ENCODE measurements at places on chromosomes 2 and 18.

DNA sequence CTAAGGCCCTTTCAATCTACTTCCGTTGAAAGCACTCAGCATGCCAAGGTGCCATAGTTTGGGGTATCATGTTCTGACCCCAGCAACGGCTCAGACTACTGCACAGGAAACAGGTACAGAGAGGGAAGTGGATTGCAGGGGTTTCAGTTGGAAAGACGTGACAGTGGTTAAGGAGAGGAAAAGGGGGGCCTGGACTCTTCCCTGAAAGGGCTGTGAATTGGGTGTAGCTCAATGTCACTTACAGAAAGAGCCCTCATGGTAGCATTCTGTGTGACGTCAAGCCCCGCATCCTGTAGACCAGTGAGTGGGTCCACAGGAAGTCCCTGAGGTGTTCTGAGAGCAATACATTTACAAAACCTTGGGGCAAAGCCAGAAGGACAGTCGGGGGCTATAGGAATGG is 121.5 kb upstream of the GYPC start:
- DNase-seq, result no peak

DNA sequence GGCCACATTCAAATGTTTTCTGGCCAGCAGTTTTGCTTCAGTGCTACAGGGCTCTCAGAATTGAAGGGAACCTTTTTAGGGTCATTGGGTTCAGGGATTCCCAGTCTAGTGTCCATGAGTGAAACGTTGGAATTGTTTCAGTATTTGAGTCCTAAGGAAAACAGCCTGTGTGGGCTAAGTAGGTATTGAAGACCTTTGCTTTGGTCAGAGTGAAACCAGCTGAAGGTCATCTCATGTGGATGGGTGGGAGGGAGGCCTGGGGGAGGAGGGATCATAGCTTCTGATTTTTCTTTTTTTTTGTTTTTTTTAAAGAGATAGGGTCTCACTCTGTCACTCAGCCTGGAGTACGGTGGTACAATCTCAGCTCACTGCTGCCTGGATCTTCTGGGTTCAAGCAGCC is 20.2 kb downstream of the B3GNT2 start:
- DNase-seq, result no peak

- DNase-seq, result no peak
Observed at GRCh38 chr18:39441648-39442047, 1876.0 kb upstream of the CELF4 start.

DNA sequence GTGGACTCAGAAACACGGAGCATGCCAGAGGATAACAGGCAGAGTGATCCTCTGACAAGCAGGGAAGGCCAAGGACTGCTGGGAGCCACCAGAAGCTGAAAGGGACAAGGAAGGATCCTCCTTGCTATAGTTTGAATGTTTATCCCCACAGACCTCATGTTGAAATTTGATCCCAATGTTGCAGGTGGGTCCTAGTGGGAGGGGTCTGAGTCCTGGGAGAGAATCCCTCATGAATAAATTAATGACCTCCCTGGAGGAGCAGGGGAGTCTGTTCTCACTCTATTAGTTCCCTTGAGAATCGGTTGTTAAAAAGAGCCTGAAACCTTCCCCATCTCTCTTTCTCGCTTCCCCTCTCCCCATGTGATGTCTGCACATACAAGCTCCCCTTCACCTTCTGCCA is 124.4 kb downstream of the FBXO15 start:
- no peak for DNase-seq

GRCh38 chr18:21634588-21635199 is 22.6 kb downstream of the SNRPD1 start:
- no peak for DNase-seq

All from stimulated activated CD4-positive, alpha-beta T cell treated with anti-CD3 and anti-CD28 coated beads, Interleukin-2, amount 100 ng/mL, for 24 hours (primary cell).